ENCODE measurements at places on chromosomes 7 and 10. TPM values are rescaled to one million over a fixed set of nuclear protein-coding genes. Genes with fewer than 3 reads are reported as not detected.

GRCh38 chr7:28067171-28067570, 113.4 kb downstream of the JAZF1 start:
- no peak for DNase-seq

Gene RBP3
- not detected for total RNA-seq

- no peak for DNase-seq
Observed at GRCh38 chr7:130930681-130931080, 196.7 kb upstream of the KLF14 start.

DNA sequence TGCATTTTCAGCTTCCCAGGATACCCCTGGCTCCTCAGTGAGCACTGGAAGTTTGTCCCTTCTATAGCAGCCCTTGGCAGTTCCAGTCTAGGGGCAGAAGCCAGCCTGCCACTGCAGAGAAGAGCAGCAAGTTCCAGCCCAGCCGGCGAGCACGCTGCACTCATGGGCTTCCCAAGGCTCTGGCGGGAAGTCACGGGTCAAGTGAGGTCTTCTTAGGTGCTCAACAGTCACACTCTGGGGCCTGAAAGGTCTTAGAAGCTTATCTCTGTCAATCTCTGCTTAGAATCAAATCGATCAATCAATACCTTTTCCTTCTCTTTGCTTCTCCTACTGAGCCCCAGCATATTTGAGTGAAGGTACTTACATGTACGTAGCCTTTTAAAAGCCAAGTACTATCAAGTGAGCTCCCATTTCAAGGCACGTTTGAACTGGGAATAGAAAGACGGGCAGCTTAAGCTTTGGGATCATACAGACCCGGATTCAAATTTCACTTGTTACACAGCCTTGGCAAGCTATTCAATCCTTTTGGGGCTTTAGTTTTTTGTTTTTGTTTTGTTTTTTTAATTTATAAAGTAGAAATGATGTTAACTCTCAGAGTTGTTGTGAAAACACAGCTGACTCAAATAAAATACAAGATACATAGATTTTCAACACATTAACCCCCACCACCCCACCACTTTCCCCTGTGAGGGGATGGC, 152.6 kb upstream of the KLF14 start:
- no peak for DNase-seq

GRCh38 chr7:151208253-151208862, 1.9 kb downstream of the H2BK1 start:
- no peak for DNase-seq

Gene AQP1
- not detected for total RNA-seq

DNA sequence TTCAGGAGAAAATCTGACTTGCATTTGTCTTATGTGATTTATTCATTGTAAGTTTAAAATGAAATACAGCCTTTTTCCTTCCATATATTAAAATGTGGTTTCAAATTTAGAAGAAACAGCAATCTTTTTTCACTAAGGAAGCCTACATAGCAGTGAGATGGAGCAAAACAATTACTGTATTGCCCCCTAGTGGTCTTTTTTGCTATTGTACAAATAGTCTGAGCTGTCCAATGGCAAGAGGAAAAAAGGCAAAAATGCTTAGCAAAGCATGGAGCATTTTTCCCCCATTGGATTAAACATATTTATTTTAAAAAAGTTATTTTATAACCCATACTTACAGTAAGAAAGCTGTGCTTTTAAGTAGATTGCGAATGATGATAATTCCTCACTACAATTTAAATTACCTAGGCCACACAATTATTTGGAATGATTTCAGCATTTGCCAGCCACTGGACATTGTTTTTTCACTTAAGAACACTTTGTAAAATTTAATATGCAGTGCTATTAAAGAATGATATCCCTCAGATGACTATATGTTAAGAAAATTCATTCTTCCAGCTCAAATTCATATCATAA, 119.5 kb downstream of the CPED1 start:
- DNase-seq: no peak

DNA sequence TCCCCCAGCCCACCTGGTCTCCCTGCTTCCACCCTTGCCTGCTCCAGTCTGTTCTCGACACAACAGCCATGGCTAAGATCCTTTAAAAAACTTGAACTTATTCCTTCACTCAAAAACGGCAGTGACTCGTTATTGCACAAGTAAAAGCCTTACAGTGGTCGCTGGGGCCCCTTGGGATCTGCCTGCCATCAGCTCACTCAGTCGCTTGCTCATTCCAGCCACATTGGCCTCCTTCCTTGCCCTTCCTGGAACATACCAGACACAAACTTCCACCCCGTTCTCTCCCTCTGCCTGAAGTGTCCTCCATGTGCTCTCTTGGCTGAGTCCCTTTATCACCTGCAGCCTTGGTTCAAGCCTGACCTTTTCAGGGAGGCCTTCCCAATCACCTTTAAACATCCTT, 4.7 kb downstream of the CCNY start:
- DNase-seq: no peak

GRCh38 chr10:29627201-29628132, 7.3 kb downstream of the SVIL start:
- no peak for DNase-seq

Gene LIPJ
- not detected for total RNA-seq

- DNase-seq: peak; percentile 46
Observed at GRCh38 chr10:110364531-110364937, 59.8 kb upstream of the SMNDC1 start.

- no peak for DNase-seq
Observed at GRCh38 chr10:92846-93245, 42.4 kb upstream of the ZMYND11 start.

Gene PVRIG
- total RNA-seq: 30.6 TPM

DNA sequence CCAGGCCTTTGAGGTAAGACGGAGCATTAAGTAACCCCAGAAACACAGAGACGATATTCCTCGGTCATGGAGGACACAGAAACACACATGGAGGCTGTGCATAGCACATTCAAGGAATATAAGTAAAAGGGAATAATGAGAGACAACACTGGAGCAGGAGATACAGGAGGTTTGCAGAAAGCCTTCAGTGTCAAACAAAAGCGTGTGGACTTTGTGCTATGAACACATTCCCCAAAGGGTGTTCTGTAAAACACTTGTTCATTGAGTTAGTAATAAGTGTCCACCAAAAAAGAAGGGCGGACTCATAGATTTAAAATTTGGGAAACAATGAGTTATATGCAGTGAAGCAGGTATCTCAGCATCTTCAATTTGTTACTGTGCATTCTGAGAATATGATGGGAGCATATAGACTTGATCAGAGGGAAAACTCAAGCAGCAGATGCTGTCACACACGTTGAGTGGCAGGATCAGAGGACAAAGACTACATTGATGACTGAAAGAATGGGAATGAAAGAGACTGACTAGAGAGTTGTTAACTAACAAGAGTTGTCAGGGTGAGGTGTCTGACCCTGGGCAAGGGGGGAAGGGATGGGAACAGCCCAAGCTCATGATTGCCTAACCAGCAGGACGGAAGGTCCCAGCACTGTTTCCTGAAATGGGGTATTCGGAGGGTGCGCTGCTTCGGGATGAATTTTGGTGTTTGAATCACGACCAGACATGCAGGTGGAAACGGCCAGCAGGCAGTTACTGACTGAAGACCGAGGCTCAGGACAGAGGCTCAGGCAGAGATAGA, 85.2 kb upstream of the VIPR2 start:
- DNase-seq: no peak

GRCh38 chr10:66622050-66622449, 303.8 kb upstream of the LRRTM3 start:
- DNase-seq: no peak

All from activated naive CD4-positive, alpha-beta T cell treated with anti-CD3 and anti-CD28 coated beads, Interleukin-2, amount 50 U/mL, for 72 hours (primary cell).